Stromal cell of bone marrow (primary cell): ENCODE measurements at places on chromosomes 1 and 21.

- no peak for DNase-seq
Observed at GRCh38 chr1:65793359-65793732, 651 bp downstream of the PDE4B start.

GRCh38 chr1:175237389-175237788 lies 44.8 kb upstream of the KIAA0040 start:
- DNase-seq: no peak

- DNase-seq: no peak
Observed at GRCh38 chr1:98672189-98672588, 10.7 kb downstream of the SNX7 start.

DNA sequence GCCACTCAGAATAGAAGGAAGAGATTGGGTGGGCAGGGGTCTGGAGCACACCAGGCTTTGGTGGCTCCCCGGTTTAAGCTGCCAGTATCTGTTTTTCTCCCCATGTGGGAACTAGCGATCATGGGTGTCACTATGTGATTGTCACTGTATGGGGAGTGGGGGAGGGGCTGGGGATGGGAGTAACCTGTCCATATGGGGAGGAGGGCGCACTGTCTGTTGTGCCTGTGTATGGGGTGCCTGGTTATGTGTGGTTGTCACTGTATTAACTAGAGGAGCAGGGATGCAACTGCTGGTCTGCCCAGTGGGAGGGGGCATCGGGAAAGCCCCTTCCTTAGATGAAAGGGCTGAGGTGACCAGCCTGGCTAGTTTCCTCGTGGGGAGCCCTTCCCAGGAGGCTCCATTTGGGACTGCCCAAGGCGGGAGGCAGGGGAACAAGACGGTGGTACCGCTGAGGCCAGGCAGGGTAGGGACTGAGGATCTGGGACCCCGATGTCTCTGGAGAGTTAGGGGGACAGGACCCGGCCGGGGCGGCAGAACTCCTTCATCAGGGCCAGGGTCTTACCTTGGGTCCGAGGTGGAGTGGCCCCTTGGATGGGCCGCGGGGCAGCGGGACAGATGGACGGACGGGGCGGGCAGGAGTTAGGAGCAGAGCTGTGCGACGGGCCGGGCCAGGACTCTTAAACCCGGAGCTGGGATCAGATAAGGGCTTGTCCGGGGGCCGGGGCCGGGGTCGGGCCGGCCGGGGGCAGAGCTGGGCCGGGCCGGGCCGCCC lies at the start of gene KCNJ10:
TSS of gene KCNJ10 (minus strand) at position 701 of the 772 bp plus-strand sequence. CDS start 27,628 bp downstream, outside the sequence.
- no peak for DNase-seq

- DNase-seq: no peak
Observed at GRCh38 chr1:159663552-159663951, 50.8 kb downstream of the CRP start.

DNA sequence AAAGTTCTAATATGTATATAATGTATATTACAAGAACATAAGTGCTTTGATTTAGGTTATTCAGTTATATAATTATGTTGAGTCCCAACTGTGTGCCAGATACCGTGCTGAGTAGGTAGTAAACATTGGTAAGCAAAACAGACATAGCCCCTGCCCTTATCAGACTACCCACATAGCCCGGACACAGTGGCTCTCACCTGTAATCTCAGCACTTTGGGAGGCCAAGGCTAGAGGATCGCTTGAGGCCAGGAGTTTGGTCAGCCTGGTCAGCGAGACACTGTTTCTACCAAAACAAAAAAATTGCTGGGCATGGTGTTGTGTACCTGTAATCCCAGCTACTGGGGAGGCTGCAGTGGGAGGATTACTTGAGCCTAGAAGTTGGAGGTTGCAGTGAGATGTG lies 30.7 kb downstream of the RNF11 start:
- DNase-seq: no peak

DNA sequence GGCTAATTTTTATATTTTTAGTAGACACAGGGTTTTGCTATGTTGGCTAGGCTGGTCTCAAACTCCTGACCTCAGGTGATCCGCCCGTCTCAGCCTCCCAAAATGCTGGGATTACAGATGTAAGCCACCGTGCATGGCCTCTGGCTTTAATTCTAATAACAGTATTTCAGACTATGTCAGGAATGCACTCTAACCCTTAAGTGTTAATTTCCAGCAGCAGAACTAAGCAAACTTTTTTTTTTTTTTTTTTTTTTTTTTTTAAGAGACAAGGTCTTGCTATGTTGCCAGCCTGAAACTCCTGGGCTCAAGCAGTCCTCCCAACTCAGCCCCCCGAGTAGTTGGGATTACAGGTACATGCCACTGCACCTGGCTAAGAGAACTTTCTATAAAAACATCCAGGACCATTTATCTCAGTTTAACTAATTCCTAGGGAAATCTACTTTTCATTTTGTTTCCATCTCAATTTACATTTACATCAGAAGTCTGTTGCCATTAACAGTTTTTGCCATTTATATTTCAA lies 6.5 kb downstream of the DCAF8 start:
- DNase-seq: no peak

- DNase-seq: no peak
Observed at GRCh38 chr1:40539338-40539737, 7.9 kb downstream of the ZNF684 start.

DNA sequence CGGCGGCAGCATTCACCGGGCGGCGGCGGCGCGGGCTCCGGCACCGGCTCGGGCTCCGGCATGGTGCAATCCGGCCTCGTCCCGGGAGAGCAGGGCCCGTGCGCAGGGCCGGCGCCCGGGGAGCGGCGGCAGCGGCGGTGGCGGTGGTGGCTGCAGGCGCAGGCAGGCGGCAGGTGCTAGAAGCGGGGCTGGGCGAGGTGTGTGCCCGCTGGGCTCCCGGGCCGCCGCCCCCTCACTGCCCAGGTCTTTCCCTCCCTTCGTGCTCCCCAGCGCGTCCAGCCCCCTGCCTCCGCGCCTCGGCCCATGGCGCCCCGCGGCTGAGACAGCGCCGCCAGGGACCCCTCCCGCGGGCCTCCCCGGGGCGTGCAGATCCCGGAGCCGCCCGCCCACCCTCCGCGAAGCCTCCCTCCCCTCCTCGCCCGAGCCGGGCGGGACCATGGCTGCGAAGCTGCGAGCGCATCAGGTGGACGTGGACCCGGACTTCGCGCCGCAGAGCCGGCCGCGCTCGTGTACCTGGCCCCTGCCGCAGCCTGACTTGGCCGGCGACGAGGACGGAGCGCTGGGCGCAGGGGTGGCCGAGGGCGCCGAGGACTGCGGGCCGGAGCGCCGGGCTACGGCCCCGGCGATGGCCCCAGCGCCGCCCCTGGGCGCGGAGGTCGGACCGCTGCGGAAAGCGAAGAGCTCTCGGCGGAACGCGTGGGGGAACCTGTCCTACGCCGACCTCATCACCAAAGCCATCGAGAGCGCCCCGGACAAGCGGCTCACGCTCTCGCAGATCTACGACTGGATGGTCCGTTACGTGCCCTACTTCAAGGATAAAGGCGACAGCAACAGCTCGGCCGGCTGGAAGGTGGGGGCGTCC lies 492 bp downstream of the FOXO6 start:
- DNase-seq: no peak

- no peak for DNase-seq
Observed at GRCh38 chr1:40855513-40855912, 6.7 kb downstream of the CITED4 start.

- no peak for DNase-seq
Observed at GRCh38 chr1:78519446-78519845, 28.7 kb downstream of the PTGFR start.

- DNase-seq: no peak
Observed at GRCh38 chr1:182968836-182969734, 16.1 kb upstream of the SHCBP1L start.

DNA sequence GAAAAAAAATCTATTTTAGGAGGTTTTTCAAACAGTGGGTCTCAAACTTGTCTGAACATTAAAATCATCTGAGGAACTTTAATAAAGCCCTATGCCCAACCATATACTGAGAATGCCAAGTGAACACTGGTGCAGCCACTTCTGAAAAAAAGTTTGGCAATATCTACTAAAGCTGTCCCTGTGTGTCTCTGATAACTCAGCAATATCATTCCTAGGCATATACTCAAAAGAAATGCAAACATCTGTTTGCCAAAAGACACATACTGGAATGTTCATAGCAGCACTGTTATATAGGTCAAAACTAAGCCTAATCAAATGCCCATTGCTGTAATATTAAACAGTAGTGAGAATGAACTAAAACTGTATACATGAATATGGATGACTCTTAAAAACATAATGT lies 74.2 kb upstream of the RGS4 start:
- DNase-seq: no peak

- DNase-seq: no peak
Observed at GRCh38 chr1:165426745-165427144, 18.2 kb downstream of the RXRG start.

DNA sequence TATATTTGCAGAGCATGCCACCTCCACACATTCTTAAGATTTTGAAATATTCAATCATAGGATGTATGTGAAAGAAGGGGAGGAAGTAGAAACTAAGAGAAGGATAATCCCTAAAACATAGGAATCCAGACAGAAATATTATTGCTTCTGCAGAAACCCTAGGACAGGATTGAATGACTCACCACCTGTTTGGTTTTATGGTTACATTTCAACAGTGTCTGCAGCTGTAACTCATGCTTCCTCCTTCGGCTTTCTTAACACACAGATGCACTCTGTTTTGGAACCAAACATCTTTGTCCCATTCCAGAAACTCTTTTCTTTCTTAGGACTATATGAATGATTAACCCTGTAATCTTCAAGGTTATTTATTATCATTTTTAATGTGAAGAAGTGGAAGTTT lies 20.7 kb downstream of the RGS7 start:
- DNase-seq: peak; percentile 19

DNA sequence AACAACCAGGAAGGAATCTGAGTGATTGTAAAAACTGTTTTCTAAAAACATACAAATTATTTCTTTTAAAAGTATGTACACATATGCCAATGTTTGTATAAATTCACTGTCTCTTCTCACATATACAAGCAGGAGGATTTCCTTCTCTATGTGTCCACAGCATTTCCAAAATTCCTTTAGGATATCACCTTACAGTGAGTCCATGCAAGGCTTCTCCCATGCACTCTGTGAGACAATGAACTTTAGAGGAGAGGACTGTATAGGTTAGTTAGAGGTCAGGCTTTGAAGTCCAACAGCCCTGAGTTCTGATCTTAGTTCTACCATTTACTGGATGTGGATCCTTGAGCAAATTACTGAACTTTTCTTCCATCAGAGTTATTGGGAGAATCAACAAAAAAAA lies 34.1 kb upstream of the USH2A start:
- no peak for DNase-seq

- DNase-seq: no peak
Observed at GRCh38 chr1:19062258-19063029, 106.0 kb upstream of the IFFO2 start.

- no peak for DNase-seq
Observed at GRCh38 chr1:19739628-19740027, 60.1 kb downstream of the TMCO4 start.

DNA sequence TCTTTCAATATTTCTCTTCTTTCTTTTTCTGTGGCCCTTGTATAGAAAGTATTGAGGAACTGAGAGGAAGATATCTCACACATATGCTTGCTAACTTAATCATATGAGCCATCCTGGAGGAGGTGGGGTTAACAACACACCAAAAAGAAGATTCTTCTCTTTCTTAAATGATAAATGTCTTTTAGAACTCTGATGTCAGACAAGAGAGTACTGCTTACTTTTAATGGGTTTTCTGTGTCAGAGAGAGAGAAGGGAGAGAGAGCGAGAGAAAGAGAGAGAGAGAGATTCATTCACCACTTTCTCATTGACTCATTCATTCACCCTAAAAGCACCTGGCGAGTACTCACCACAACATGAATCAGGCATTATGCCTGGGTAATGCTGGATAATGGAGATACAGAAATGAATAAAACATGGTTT lies 250.3 kb upstream of the SGIP1 start:
- DNase-seq: no peak

- DNase-seq: no peak
Observed at GRCh38 chr1:154859151-154859785, 10.8 kb downstream of the KCNN3 start.

DNA sequence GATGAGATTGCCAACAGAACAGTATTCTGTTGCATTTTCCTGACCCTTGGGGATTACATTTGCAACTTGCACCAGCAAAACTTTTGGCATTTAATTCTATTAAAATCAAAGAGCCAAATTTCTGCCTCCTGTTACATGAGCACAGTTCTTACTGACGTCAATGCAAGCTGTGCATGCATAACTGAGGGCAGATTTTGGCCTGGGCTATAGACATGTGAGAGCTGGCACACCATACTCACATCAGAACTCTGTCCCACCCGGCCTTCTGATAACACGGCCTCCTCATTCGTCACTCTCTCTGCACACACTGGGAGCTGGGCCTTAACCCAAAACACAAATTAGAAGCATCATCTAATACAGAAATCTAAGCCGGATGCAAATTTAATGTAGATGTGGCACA lies 31.5 kb downstream of the PAPPA2 start:
- peak; percentile 12 for DNase-seq

- no peak for DNase-seq
Observed at GRCh38 chr1:91759076-91759475, 126.9 kb downstream of the TGFBR3 start.

DNA sequence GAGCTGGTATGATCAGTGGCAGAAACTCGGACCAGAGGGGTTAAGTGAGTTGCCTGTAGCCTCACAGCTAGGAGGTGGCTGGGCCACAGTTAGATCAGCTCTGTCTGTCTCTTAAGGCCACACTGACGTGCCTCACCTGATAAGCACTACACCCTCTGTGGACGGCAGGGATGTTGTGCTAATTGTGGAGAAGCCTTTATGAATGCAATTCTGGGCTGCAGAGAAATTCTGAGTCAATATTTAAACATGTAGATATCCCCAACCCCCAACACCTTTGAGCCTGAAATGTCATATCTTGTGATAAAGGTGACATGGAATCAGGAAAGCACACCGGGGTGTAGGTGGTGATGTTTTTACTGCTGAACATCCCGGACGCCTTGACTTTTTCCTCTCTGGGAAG lies 88.3 kb downstream of the KCNJ6 start:
- no peak for DNase-seq

DNA sequence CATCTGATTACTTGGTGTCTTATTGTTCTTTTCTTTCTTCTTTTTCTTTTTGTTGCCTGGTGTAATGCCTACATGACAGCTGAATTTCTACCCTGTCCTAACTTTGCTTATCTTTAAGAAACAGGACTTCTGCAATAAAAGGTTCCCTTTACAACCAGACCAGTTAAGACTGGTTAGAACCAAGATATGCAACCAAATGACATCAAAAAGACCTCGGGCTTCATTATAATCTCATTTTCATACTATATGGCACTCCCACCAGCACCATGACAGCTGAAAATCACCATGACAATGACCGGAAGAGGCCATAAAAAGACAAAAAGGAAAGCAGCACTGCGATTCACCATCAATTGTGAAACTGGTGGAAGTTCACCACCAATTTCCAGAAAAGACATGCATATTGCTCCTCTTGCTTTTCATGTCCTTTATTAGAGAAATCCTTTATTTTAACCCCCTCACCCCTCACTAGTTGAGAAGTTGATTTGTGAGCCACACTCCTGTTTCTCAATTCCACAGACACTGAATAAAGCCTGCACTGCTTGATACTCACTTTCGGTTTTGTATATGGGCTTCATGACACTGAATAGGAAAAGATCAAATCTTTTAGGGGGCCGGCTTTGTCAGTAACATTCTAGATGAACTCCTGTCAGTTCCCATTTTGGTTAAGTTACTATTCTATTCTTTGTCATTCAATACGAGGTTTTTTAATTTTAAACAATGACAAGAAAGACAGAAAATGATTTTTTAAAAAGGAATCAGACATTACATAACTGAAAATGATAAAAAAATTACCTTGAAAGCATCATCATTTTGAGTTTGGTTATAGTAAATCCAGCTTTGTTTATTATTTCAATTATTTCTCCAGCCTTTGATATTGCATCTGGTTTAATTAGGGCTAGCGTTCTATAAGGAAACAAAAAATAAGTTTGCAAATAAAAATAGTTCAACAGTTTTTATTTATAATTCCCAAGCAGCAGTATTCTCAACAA lies 58.1 kb downstream of the NME7 start:
- no peak for DNase-seq
